ENCODE measurements at places on chromosomes 3 and 15.

DNA sequence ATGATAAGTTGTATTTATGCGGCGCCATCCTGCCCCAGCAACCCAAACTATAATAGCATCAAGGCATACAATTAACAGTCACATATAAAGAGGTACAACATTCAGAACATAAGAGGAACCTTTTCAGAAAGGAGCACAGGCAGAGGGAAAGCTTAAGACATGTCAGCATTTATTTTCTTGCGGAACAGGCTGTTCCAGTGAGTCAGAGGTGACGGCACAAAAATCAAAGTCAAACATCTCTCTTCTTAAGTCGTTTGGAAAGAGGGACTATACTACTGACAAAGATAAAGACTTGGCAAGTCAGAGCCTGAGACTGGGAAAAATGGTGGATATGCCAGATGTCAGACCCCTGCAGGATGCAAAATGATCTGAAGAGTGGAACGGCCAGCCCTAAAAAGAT is 128.4 kb downstream of the CTNNB1 start:
- DNase-seq, result no peak

DNA sequence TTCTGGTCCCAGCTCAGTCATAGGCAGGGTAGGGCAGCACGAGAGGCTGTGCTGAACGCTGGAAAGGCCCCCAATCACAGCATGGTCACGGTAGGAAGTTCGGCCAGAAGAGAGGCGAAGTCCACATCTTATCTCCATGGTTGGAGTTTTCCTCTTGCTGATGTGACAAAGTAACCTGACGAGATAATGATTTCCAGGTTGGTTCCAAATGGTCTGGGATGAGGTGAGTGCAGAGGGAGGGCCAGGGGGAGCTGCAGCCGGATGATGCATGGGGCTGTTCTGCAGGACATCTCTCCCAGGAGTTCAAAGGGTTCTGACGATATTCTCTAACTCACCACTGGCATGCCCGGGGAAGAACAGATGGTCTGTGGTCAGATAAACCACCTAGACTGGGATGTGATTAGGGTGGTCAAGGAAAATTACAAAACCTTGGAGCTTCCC is 83.2 kb upstream of the WNT5A start:
- no peak for DNase-seq

- no peak for DNase-seq
These were observed 30.6 kb downstream of the CRTAP start for GRCh38 chr3:33144433-33144832.

DNA sequence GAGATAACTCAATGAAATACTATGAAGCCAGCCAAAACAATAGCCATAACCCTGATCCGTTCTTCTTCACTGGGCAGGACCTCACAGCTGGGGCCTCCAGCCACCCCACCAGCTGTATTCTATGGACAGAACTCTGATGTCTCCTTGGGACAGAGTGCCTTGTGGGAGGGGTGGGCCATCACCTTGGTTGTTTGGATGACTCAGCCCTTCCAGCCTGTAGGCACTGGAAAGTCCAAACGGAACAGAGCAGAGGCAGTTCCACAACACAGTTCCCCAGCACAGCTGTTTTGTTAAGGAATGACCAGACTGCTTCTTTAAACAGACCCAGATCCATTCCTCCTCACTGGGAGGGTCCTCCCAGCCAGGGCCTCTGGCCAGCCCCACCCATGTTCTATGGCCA is 31.9 kb upstream of the ZBED2 start:
- no peak for DNase-seq

DNA sequence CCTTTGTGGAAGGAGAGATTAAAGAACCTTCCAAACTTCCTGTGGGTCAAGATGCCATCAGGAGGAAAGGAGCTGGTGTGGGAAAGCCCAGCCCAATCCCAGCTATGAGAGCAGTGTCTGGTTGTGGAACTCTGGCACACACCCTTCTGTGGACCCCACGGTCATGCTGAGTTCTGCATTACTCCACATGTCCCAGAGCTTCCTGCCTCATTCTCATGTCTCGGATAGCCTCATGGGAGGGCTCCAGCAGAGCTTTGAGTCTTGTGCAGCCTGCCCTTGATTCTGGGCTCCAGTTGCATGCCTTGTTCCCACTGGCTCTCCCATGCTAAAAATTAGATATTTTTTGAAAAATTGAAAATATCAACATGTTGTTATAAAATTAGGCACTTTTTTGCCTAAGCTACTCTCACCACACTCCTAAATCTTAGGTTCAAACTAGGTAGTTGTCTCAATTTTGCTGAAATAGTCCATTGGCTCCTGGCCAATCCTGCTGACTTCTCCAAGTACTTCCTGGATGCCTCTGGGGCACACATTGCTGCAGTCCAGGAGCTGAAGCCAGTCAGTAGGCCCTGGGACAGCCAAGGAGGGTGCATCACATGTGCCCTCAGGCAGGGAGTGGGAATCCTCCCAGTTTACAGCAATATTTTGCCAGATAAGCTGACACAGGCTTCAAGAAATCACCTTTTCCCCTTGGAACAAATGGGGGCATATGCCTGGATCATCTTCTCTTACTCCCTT is 144.3 kb downstream of the EEFSEC start:
- no peak for DNase-seq

- DNase-seq, result no peak
These were observed 72.8 kb downstream of the CLDN1 start for GRCh38 chr3:190249414-190249813.

DNA sequence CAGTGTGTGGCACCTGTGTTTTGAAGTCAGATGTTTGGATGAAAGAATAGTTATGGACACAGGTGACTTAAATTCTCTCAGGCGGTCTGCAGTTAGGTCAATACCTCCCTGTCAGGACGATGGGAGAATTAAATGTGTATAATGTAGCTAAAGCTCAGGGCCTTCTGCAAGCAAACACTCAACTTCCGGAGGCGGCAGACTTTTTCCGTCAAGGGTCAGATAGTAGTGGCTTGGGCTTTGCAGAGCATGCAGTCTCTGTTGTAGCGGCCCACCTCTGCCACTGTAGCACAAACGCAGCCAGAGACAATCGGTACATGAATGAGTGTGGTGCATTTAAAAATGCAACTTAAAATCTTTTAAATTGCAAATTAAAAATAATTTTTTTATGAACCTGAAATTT is 47.4 kb downstream of the CMTM8 start:
- DNase-seq, result no peak

DNA sequence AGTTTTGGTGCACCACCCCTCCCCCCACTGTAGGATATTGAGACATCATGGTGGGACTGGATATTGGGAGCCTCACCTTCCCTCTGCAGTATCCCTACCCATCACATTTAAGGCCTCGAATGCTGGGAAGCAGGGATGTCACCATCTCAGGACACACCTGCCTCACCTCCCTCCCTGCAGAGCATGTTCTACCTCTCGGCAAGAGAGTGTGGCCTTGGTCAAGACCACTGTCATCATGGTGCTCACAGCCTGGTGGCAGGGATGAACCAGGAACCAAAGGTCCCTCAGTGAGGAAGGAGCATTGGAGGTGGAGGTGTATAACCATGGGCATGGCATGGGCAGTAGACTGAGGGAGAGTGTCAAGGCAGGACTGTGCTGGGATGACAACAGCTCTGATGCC is 104.8 kb downstream of the CORO2B start:
- DNase-seq, result no peak

GRCh38 chr15:58222679-58223078 is 84.5 kb downstream of the AQP9 start:
- peak; percentile 20 for DNase-seq

DNA sequence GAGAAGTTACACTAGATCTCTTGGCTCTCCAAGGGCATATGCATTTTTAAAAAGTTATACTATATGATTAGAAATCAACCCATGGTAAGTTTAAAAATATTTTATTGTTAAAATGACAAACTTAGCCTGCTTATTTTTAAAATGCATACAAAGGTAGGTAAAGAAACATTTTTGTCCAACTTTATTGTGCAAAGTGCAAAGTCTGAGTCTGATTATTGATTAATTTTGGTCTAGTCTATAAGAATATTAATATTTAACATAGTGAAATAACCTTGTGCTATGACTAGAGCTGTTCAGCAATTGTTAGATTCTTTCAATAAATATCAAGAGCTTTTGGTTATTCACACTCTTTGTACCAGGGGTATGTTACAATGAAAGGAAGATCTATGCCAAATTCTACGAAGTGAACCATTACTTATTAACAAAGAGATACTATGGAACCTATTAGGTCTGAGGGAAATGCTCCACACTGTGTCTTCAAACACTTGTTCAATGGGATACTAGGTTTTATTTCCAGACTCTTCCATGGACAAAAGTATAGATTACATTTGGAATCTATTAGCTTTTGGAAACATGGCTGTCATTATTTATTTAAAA is 70.4 kb downstream of the DIPK2A start:
- no peak for DNase-seq

GRCh38 chr3:53516339-53516738 is 21.9 kb downstream of the CACNA1D start:
- no peak for DNase-seq

DNA sequence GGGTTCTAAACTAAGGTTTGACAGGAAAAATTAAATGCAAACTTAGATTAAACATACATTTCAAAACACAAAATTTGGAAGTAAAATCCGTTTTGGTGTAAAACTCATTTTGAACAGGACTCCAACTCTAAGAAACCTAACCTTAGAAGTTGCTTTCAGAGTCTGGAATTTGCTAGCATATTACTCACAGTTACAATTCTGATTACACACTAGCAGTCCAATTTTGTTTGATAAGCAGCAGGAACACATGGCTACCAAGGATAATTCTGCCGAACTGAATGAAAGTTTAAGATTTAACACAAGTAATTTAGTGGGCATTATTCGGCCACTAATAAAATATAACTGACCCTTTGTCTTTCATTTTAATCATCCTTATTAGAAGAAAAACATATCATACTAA is 49.6 kb downstream of the FRMD5 start:
- DNase-seq, result no peak

DNA sequence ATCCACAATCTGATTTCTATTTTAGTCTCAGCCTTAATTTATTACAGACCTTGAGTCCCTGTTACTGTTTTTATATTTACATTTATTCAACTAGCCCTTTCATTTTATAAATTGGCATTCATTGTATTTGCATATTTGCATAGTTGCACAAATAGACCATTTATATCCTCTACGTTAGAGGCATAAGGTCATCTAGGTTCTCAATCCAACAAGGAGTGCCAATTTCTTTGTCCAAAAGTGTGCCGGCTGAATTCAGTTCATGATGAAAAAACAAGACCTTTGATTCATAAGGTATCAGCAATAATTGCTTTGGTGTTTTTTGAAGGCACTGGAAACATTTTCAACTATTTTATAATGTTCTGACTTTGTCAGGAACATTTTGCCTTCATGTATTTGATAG is 33.9 kb upstream of the NANOGP8 start:
- no peak for DNase-seq

DNA sequence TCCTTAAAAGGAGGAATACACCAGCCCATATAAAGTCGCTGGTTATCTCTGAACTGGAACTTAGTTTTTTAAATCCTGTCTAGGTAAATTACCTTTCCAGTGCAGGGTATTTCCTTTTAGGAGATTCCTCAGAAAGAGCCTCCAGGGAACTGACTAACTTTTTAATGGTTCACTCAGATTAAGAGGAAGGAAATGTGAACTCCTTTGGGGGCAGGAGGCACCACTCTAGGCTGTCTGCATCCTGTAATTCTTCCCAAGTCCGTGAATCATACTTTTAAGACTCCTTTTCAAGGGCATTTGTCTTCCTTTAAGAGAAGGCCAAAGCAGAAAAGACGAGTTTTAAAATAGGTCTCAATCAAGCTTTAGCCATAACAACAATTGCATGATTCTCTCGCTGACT is 871.2 kb upstream of the NR2F2 start:
- no peak for DNase-seq

- no peak for DNase-seq
These were observed 43.5 kb upstream of the RNU6-1 start for GRCh38 chr15:67883234-67883773.

DNA sequence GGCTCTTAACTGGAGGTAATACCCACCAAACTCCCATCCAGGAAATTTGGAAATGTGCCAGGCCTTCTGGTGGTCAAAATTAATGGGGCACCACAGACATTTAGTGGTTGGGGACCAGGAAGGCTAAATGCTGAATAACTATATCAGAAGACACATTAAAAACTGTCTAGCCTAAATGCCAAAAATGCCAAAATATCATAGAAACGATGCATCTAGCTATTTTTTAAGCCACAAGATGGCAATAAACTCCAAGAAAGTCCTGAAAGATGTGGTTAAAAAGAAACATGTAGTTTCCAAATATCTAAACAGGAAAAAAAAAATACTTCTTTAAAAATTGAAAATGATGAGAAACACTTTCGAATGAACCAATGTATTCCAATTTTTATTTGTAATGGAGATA is 19.9 kb downstream of the CCDC14 start:
- DNase-seq, result no peak

DNA sequence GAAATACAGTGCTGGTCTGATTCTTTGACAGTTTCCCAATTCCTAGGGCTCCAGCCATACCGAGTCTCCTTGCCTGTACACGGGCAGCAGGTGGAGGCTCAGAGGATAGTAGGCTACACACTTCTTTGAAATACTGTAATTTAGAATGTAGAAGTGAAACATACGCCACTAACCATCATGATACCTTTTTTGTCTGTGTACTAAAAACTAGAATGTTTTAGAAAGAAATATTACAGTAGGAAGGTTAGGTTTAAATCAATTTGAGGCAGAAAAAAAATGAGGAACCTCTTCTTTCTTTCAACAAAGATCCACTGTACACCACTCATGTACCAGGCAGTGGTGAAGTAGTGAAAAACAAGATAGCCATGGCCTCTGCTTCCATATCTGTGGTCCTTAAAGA is 354.7 kb downstream of the MCTP2 start:
- DNase-seq, result no peak

DNA sequence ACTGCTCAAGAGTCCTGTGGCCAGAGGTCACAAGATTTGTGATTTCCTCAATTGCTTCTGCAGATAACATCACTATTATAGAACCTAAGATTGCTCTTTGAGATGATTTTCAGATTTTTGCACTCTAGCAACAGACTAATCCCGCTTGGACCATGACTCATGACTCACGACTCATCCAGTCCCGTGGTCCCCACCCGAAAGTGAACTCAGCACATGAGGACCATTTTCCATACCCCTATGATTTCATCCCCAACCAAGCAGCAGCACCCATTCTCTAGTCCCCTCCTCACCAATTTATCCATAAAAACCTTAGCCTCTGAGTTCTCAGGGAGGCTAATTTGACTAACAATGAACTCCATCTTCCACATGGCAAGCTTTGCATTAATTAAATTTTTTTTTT is 106.3 kb upstream of the ALCAM start:
- no peak for DNase-seq

DNA sequence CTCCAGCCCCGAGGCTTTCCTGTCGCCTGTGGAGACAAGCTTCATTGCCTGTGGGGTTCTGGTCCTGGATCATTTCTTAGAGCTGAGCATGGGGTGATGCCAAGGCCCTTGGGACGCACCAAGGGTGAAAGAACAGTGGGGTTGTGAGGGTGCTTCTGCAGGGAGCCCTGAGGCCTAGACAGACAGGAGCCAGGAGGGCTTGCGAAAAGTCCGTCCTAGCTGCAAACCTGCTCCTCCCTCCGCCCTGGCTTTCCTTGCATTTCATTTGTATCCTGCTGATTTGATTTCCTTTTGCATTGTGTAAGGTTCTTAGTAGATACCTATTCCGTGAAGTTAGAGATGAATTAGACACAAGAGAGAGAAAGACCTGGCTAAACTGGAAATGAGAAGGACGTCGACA is 286.9 kb upstream of the C2CD4B start:
- no peak for DNase-seq

GRCh38 chr3:46888705-46889104 is 11.2 kb downstream of the PTH1R start:
- no peak for DNase-seq

- DNase-seq, result no peak
These were observed 34.6 kb downstream of the ZNF589 start for GRCh38 chr3:48275287-48276027.

Data from NCI-H1417 (cell line).